Suppressor macrophage treated with lipopolysaccharide for 1 hour (primary cell): ENCODE measurements at places on chromosomes 13 and 19.

- no peak for DNase-seq
Observed at GRCh38 chr13:29730253-29730652, 120.2 kb downstream of the UBL3 start.

GRCh38 chr13:51221674-51222036, 543 bp upstream of the FAM124A start:
- DNase-seq = peak; percentile 37

DNA sequence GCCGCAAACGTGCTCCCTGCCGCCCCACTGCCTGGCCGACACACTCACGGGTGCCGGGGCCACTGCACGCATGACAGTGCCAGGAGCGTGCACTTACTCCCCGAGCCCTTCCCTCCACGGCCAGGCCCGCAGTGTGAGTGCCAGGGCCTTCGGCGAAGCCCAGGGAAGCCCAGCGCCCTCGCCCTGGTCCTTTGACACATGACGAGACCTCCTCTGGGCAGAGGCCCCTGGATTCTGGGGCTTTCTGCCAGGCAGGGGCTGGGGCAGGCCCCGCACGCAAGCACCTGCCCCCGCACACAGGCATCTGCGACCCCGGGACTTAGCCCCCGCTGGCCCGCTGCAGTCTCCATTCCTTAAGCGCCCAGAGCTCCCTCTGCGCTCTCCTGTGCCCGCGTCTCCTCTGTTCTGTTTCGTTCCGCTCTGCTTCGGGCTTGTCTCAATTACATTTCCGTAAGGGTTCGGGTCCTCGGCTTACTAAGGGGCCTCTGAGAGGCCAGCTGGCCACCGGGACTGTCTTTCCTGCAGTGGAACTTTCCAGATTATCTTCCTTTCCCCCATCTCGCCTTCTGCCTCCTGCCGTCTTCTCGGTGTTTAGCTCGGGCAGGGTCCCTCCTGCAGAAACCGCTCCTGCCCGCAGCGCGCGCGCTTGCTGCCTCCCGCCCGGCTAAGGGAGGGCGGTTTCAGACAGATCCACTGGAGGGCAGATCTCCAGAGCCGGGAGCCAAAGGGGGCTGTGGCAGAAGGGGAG, 98.8 kb downstream of the ING1 start:
- DNase-seq = no peak

- DNase-seq = peak; percentile 44
Observed at GRCh38 chr19:7505682-7506384, 10.1 kb upstream of the ZNF358 start.

GRCh38 chr13:37531049-37531448, 67.5 kb downstream of the POSTN start:
- DNase-seq = no peak

- DNase-seq = no peak
Observed at GRCh38 chr13:78147905-78148304, 229.3 kb upstream of the EDNRB start.

GRCh38 chr19:50486823-50487515, 10.3 kb upstream of the GARIN5A start:
- peak; percentile 44 for DNase-seq

DNA sequence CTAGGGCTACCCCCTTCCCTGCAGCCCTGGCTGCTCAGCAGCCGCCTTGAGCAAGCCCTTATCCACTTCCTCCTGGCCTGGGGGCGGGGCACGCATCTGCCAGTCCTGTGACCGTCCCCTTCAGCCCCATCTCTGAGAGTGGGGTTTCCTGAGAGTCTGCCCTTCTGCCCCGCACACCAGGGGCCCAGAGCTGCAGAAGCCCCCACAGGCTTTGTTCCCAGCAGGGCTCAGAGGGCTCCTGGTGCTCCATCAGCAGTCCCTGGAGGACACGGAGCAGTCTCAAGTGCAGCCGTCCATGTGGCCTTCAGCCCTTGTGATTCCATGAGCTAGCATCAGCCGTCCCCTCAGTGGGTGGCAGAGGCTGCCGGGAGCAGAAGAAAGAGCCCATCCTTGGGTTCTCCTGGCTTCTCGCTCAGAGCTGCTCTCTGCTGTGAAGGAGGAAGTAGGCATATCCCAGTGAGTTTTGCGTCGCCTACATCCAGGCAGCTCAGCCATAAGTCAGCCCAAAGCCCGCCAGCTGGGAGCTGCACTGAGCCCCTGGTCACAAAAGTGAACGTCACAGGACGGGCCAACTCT, 16.3 kb downstream of the MYO9B start:
- peak; percentile 83 for DNase-seq

- peak; percentile 56 for DNase-seq
Observed at GRCh38 chr13:48501705-48502104, 31.2 kb downstream of the RCBTB2 start.

DNA sequence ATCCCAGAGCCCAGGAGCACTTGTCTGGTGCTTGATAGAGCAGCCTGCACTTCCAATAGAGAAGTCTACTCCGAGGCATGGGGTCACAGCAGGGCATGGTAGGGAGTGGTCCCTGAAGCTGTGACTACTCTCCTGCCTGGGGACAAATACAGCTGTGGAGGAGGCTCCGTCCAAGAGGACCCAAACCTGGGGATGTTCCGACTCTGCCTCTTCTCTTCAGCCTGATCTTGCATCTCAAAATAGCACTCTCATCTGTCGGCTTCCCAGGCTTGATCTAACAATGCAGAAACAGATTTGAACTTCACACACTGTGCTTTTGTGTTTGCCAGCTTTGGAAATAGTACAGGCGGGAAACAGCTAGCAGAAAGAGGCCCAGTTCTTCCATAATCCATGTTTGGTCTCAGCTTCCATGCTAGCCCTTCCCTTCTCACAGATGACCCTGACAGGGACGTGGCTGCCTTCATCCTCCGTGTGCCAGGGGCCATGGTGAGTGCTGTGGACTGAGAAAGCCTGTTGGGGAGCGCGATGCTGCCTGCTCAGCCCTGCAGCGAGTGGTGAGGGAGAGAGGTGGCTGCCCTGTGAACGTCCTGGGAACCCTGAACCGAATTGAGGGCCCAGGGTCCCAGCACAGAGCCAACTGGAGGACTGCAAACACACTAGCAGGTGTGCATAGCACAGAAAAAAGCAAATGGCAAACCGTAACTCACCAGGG, 150.3 kb upstream of the GPR12 start:
- DNase-seq = no peak

DNA sequence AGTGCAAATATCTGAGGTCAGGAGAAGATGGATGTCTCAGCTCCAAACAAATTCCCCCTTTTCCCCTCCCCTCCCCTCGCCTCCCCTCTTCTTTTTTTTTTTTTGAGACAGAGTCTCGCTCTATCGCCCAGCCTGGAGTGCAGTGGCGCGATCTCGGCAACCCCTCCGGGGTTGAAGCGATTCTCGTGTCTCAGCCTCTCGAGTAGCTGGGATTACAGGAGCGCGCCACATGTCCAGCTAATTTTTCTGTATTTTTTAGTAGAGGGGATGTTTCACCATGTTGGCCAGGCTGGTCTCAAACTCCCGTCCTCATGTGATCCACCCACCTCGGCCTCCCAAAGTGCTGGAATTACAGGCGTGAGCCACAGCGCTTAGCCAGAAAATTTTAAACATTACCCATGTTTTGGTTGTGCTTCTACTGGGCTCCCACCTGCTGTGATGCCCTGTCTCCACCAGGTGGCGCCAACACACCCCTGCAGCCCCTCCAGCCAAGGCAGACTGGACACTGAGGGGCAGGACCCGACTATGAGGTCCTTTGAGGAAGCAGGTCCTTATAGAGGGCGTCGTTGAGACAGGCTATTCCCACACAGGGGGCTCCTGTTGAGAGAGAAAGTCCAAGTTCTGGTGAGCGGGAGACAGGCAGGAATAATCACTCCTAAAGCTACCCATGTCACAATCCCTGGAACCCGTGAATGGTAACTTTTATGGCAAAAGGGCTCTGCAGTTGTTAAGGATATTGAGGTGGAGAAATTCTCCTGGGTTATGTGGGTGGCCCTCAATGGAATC, 6.3 kb downstream of the ERICH4 start:
- DNase-seq = peak; percentile 83

- peak; percentile 17 for DNase-seq
Observed at GRCh38 chr19:18966307-18966706, 25.3 kb upstream of the HOMER3 start.

GRCh38 chr13:98270819-98271218, 93.8 kb upstream of the RNF113B start:
- no peak for DNase-seq

- DNase-seq = peak; percentile 92
Observed at GRCh38 chr19:41570639-41571112, 5.3 kb upstream of the CEACAM21 start.

GRCh38 chr19:55158848-55159749, 1.6 kb upstream of the TNNI3 start:
- DNase-seq = no peak

- DNase-seq = no peak
Observed at GRCh38 chr19:41968751-41969595, 9.9 kb upstream of the RABAC1 start.

DNA sequence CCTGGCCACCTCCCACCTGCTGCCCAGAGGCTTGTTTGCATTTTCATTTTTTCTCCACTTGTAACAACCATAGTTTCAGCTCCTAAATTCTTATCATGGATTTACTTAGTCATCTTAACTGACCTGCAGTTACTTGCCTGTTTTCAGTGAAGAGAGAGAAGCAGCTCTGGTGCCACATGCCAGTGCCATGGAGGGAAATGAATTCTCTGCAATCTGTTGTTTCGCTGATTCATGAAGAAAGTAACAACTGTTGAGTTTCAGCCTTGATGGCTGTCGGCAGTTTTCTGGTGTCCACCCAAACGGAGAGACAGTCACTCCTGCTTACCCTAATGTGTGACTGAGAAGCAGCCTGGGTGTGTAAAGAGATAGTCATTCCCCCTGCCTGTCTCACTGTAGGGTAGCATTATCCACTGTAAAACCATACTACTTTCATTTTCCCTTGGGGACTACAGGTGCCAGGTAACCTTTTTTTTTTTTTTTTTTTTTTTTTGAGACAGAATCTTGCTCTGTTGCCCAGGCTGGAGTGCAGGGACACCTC, 116.1 kb downstream of the DNAJC3 start:
- no peak for DNase-seq

DNA sequence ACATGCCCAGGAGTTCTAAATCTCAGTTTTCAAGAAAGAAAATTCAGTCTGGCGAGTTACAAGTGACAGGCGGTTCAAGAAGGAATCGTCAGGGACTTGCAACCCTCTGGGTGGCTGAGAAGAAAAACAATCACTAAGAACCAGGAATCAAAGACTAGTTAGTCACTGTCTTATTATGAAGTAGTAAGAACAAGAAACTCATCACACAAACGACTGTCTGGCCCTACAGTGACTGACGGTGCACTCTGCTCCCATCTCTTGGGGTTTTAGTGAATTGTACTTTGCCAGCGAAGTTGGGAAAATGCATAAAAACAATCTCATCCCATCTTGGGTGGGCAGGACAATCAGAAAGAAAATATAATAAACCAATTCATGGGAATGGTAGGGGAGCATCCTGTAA, 63.7 kb upstream of the SACS start:
- no peak for DNase-seq

- DNase-seq = no peak
Observed at GRCh38 chr13:51048166-51048461, 63.0 kb downstream of the C13orf42 start.

DNA sequence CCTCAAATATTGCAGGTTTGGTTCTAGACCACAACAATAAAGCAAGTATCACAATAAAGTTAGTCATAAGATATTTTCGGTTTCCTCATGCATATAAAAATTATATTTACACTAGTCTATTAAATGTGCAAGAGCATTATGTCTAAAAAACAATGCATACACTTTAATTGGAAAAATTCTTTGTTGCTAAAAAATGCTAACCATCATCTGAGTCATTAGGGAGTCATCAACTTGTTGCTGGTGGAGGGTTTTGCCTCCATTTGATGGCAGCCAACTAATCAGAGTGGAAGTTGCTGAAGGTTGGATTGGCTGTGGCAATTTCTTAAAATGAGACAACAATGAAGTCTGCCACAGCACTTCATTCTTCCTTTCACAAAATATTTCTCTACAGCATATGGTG, 422.3 kb upstream of the GPC6 start:
- DNase-seq = no peak

- no peak for DNase-seq
Observed at GRCh38 chr13:43985422-43986072, 105.8 kb downstream of the LACC1 start.

- DNase-seq = no peak
Observed at GRCh38 chr13:83780227-83780626, 102.0 kb downstream of the SLITRK1 start.

GRCh38 chr19:52140032-52140710, 433 bp upstream of the ZNF616 start:
- DNase-seq = no peak

GRCh38 chr13:23140492-23140891, 40.3 kb upstream of the SGCG start:
- DNase-seq = no peak

- no peak for DNase-seq
Observed at GRCh38 chr13:98022210-98022609, 68.7 kb downstream of the IPO5 start.

DNA sequence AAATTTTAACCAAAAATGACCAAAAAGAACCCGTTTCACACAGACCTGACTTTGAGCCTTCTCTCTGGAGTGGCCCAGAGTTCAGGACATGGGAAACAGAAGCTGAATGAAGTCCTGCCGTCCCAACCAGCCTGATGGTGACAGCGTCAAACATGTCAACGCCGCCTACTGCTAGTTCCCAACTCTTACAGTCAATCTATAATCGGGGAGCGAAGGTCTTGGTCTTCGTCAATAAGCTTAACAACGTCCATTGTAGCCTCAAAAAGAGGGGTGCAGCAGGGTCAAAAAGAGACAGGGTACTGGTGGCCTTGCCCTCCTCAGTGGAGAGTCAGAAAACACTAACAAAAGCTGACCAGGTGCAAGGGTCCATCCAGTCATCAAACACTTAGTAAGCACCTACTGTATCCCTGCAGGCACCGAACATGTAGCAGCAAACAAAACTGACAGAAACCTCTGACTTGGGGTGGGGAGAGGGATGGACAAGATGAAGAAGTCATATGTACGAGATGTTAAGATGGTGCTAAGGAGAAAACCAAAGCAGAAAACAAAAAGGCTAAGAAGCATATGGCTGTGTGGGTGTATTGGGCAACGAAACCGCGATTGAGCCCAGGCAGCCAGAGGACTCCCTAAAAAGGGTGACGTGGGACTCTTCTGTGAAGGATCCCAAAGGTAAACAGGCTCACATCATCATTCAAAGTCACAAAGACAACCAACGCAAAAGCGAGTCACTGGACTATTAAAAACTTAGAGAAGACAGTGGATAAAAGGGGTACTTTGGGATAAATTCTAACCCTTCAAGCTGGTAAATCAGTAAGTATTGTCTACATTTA, 12.0 kb downstream of the MLLT1 start:
- no peak for DNase-seq

- no peak for DNase-seq
Observed at GRCh38 chr13:51998723-51999509, 12.3 kb downstream of the ATP7B start.

DNA sequence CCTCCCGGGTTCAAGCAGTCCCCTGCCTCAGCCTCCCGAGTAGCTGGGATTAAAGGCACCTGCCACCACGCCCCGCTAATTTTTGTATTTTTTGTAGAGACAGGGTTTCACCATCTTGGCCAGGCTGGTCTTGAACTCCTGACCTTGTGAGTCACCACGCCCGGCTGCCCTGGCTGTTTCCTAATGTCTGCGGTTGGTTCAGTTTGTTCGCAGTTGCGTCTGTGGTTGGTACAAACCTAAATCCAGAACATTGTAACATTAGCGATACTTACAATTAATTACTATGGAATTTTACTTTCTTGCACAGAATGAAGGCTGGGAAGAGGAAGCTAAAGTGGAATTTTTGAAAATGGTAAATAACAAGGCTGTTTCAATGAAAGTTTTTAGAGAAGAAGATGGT, 38.1 kb downstream of the RNF17 start:
- no peak for DNase-seq
